ENCODE measurements at places on chromosomes 12 and 14. TPM values are rescaled to one million over a fixed set of nuclear protein-coding genes. Genes with fewer than 3 reads are reported as not detected.
A peak's percentile ranks its signal among the peaks of the same experiment; 100 is the strongest.

GRCh38 chr12:94231709-94232108, 83.3 kb downstream of the PLXNC1 start:
- H3K36me3 ChIP-seq: no peaks in the 10 kb centered on the region
- H3K4me3 ChIP-seq: no peak overlapping the region
- H3K4me1 ChIP-seq: no peaks in the 10 kb centered on the region
- DNase-seq: no peak
- H3K27ac ChIP-seq: no peak overlapping the region
- no peaks in the 10 kb centered on the region for H3K27me3 ChIP-seq

- no peak for DNase-seq
- H3K4me3 ChIP-seq: no peak overlapping the region
- no peaks in the 10 kb centered on the region for H3K36me3 ChIP-seq
- peaks cover 3% of the 10 kb centered on the region for H3K27me3 ChIP-seq
Measured at GRCh38 chr12:32761716-32762115, 6.0 kb upstream of the YARS2 start.

DNA sequence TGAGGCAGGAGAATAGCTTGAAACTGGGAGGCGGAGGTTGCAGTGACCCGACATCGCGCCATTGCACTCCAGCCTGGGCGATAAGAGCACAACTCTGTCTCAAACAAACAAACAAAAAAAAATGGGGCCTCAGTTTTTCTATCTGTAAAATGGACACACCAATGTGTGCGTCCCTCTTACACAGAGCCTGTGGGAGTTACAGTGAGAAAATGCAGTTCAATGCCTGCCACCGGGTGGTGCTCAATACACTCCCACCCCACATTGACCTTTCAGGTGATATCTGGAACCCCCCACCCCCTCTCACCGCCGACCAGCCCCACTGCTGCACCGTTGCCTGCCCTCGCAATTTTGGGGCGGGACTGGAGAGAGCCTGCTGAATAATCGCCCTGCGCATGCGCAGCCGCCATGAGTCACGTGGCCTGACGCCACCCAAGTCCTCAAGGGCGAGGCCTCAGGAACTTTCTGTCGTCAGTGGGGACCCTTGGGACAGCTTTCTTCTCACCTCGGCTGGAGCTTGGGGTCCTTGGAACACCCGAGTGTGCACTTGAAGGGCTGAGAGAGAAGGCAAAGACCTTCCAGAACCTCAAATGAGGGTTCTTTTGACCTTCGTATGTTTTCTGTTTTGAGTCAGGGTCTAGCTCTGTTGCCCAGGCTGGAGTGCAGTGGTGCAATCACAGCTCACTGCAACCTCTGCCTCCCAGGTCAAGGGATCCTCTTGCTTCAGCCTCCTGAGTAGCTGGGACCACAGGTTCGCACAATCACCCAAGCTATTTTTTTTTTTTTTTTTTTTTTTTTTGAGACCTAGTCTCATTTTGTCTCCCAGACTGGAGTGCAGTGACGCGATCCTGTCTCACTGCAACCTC, 14.6 kb upstream of the CABP1 start:
- no peak overlapping the region for H3K27ac ChIP-seq
- H3K4me3 ChIP-seq: no peak overlapping the region
- no peaks in the 10 kb centered on the region for H3K27me3 ChIP-seq
- no peaks in the 10 kb centered on the region for H3K4me1 ChIP-seq

- no peaks in the 10 kb centered on the region for H3K36me3 ChIP-seq
- peaks cover 18% of the 10 kb centered on the region for H3K4me1 ChIP-seq
- no peaks in the 10 kb centered on the region for H3K27me3 ChIP-seq
- DNase-seq: no peak
- H3K27ac ChIP-seq: no peak overlapping the region
Measured at GRCh38 chr12:48883305-48884161, 17.9 kb upstream of the RND1 start.

GRCh38 chr12:89372584-89373370, 20.5 kb upstream of the DUSP6 start:
- no peak for DNase-seq
- H3K27ac ChIP-seq: peak overlapping the region; percentile 62
- H3K4me1 ChIP-seq: peaks cover 24% of the 10 kb centered on the region
- H3K4me3 ChIP-seq: no peak overlapping the region

DNA sequence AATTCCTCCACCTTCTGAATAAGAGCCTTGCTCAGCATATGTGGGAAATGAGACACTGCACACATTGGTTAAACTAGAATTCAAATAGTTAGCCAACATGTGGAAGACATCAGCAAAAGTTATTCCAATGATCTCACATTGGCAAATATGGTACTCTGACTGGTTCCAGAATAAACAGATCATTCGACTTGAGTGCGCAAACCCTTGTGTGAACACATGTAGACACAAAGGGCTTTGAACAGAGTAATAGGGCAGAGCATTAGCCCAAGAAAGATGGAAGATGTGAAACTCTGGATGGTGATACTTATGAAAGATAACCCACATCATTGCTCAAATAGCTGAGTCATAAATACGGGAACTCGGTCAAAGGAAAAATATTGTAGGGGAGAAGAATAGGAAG, 1133.4 kb upstream of the SEL1L start:
- H3K27ac ChIP-seq: peak overlapping the region; percentile 7
- H3K27me3 ChIP-seq: no peaks in the 10 kb centered on the region
- H3K36me3 ChIP-seq: no peaks in the 10 kb centered on the region
- no peaks in the 10 kb centered on the region for H3K4me1 ChIP-seq
- H3K4me3 ChIP-seq: no peak overlapping the region

- peaks cover 17% of the 10 kb centered on the region for H3K4me1 ChIP-seq
- DNase-seq: no peak
- no peak overlapping the region for H3K4me3 ChIP-seq
- H3K36me3 ChIP-seq: no peaks in the 10 kb centered on the region
Measured at GRCh38 chr14:66746316-66747006, 238.5 kb downstream of the GPHN start.

GRCh38 chr14:20624495-20625070, 16.9 kb downstream of the OR6S1 start:
- H3K4me1 ChIP-seq: no peaks in the 10 kb centered on the region
- H3K27ac ChIP-seq: no peak overlapping the region
- peak; percentile 25 for DNase-seq
- H3K4me3 ChIP-seq: peak overlapping the region; percentile 44

GRCh38 chr14:68962681-68963080, 16.4 kb downstream of the ACTN1 start:
- H3K27me3 ChIP-seq: no peaks in the 10 kb centered on the region
- H3K4me3 ChIP-seq: no peak overlapping the region
- no peak for DNase-seq

GRCh38 chr12:132651444-132652100, 33.0 kb downstream of the P2RX2 start:
- peaks cover 82% of the 10 kb centered on the region for H3K36me3 ChIP-seq
- no peaks in the 10 kb centered on the region for H3K27me3 ChIP-seq
- no peak overlapping the region for H3K27ac ChIP-seq

GRCh38 chr12:58670623-58671022, 249.7 kb downstream of the LRIG3 start:
- no peak overlapping the region for H3K4me3 ChIP-seq
- no peaks in the 10 kb centered on the region for H3K4me1 ChIP-seq
- no peak overlapping the region for H3K27ac ChIP-seq
- DNase-seq: no peak

DNA sequence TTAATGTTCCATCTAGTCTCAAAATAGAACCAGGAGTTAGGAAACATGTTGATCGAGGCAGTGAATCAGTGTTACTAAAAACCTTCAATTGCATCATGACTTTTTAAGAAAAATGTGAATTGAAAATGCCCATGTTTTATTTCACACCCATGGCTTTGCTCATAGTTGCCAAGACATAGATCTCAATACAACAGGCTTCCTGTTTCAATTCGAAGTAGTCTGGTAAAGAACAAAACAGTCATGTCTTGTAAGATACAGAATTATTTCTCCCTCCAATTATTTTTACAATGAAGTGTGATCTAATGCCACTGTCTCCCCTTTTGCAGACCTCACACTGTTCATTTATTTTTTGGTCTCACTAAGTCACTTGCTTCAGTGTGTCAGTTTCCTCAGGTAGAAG, 44.6 kb upstream of the FAR2 start:
- H3K36me3 ChIP-seq: no peaks in the 10 kb centered on the region
- no peak for DNase-seq
- H3K27me3 ChIP-seq: no peaks in the 10 kb centered on the region
- H3K27ac ChIP-seq: no peak overlapping the region

GRCh38 chr14:104864267-104865080, 594 bp upstream of the CEP170B start:
- peak; percentile 20 for DNase-seq
- H3K27me3 ChIP-seq: no peaks in the 10 kb centered on the region
- peaks cover 10% of the 10 kb centered on the region for H3K4me1 ChIP-seq
- H3K4me3 ChIP-seq: peak overlapping the region; percentile 54

DNA sequence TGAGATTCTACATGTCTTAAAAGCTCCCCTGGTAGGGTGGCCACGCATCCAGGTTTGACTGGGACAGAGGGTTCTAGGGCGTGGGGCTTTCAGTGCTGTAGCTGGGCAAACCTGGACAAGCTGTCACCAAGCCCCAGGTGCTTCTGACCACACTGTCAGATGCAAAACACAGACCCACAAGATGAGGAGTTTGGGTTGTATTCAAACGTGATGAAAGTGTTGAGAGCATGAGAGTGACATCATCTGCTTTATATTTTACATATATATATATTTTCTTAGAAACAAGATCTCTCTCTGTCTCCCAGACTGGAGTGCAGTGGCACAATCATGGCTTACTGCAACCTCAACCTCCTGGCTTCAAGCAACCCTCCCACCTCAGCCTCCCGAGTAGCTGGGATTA, 210.1 kb downstream of the DPF3 start:
- H3K4me3 ChIP-seq: no peak overlapping the region
- H3K27ac ChIP-seq: no peak overlapping the region
- H3K36me3 ChIP-seq: no peaks in the 10 kb centered on the region
- DNase-seq: no peak
- peaks cover 11% of the 10 kb centered on the region for H3K4me1 ChIP-seq

DNA sequence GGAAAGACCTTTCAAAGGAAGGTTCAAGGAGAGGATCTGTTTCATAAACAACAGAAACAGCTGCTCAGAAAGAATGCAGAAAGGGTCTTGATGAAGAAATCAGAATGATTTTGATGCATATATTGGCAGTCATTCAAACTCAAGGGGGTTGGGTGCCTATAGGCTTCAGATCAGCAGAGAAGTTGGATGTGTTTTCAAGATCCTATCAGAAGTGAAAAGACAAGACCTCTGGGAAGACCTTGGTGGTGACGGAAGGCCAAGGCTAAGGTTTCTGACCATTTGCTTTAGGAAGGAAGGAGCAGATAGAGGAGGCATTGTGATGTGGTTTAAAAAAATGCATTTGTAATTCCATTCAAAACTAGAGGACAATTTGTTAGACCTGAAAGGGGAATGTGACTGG, 15.2 kb upstream of the PTPRB start:
- H3K36me3 ChIP-seq: no peaks in the 10 kb centered on the region
- no peak overlapping the region for H3K4me3 ChIP-seq
- no peak for DNase-seq
- H3K27me3 ChIP-seq: no peaks in the 10 kb centered on the region
- H3K27ac ChIP-seq: no peak overlapping the region
- H3K4me1 ChIP-seq: no peaks in the 10 kb centered on the region

DNA sequence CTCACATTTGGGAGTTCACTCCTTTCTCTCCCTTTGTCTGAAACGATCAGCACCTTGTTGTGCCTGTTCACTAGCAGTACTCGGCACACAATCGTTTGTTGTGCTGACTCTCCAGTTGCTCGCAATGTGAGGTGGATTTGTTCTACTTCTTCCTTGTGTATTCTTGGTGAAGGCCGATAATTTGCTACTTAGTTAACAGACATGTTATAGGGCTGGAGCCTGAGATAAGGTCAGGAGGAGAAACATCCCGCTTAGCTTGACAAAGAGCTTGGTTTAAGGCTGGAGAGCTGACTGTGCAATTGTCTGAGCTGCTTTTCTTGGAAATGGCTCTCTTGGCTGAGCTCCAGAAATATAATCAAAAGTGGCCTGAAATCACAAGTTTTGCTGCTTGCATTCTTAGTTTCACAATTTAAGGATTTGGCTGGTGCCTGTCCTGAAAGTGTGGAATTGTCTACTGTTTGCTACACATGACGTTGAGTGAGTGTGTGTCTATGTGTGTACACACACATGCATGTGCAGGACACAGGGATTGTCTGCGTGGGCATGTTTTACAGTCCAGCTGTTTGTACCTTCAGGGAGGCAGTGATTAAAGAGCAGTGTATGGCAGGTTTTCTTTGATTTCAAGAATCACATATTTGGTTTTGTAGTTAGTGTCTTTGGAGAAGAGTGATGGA, 77.7 kb downstream of the ARF6 start:
- H3K36me3 ChIP-seq: no peaks in the 10 kb centered on the region
- H3K27me3 ChIP-seq: no peaks in the 10 kb centered on the region
- H3K4me1 ChIP-seq: peaks cover 39% of the 10 kb centered on the region
- H3K4me3 ChIP-seq: no peak overlapping the region
- peak; percentile 40 for DNase-seq

DNA sequence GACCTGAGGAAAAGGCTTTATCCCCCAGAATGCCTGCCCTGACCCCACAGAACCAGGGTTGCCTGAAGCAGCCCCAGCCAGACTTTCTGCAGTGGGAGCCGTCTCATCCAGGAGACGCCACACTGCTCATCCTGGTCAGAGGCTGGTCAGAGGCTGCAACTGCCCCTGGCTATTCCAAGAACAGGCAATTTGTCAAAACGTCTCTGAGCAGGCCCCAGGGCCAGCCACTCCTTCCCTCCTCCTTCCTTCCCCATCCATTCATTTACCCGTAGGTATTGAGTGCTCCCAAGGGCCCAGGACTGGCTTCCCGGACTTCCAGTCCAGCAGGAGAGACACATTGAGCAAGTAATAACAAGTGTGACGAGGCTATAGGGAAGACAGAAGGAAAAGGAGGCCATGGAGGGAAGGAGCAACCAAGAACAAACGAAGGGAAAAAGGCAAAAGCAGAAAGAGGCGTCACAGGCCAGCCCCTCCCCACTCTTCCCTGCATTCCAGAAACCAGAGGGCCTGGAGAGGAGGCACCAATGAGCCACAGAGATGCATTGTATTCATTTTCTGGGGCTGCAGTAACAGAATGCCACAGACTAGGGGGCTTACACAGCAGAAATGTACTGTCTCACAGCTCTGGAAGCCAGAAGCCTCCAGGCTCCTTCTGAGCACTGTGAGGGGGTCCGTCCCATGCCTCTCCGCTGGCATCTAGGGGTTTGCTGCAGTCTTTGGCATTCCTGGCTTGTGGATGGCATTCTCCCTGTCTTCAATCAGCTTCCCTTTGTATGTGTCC, 21.0 kb upstream of the CD9 start:
- H3K27ac ChIP-seq: peak overlapping the region; percentile 54
- H3K4me1 ChIP-seq: peaks cover 45% of the 10 kb centered on the region
- H3K27me3 ChIP-seq: no peaks in the 10 kb centered on the region
- H3K4me3 ChIP-seq: no peak overlapping the region
- H3K36me3 ChIP-seq: no peaks in the 10 kb centered on the region

- peaks cover 9% of the 10 kb centered on the region for H3K4me1 ChIP-seq
- H3K4me3 ChIP-seq: peak overlapping the region; percentile 98
- H3K36me3 ChIP-seq: peaks cover 4% of the 10 kb centered on the region
- peak overlapping the region; percentile 94 for H3K27ac ChIP-seq
- H3K27me3 ChIP-seq: no peaks in the 10 kb centered on the region
Measured at GRCh38 chr12:1691123-1692007, 495 bp downstream of the ADIPOR2 start.

Gene GPR132
- total RNA-seq: 0.48 TPM

Gene DPPA3
- not detected for total RNA-seq

Gene LMO3
- 0.19 TPM for total RNA-seq

Gene KRT76
- not detected for total RNA-seq

Gene RPL6
- 775 TPM for total RNA-seq

Gene CMKLR1
- total RNA-seq: 8.3 TPM

Gene ALKBH1
- total RNA-seq: 16.5 TPM

Gene TMEM263
- 26.8 TPM for total RNA-seq

Gene FOXN4
- not detected for total RNA-seq

Gene TMEM63C
- 1.4 TPM for total RNA-seq

Gene REP15
- total RNA-seq: 6.0 TPM

Gene OTX2
- not detected for total RNA-seq

Gene CIROP
- not detected for total RNA-seq

Gene SPTB
- 195 TPM for total RNA-seq

Gene KIF5A
- 0.20 TPM for total RNA-seq
